ENCODE measurements at places on chromosomes 5 and 9.
A peak's percentile ranks its signal among the peaks of the same experiment; 100 is the strongest.

DNA sequence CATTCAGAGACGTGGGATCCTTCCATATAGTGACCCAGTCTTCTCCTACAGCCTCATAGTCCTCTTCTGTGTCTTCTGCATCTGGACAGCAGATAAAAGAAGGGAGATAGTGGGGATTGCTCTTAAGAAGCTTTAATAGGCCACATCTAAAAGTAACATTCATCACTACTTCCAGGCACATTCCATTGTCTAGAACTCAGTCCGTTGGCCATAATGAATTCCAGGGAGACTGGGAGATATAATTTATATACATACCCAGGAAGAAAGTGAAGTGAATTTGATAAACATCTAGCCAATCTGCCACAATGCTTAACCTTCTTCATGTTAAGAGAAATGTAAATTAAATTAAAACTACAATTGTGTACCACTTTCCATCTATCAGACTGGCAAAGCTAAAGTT lies 22.5 kb upstream of the GLIPR2 start:
- DNase-seq = no peak

GRCh38 chr5:98698359-98698758 lies 75.1 kb upstream of the RGMB start:
- no peak for DNase-seq

DNA sequence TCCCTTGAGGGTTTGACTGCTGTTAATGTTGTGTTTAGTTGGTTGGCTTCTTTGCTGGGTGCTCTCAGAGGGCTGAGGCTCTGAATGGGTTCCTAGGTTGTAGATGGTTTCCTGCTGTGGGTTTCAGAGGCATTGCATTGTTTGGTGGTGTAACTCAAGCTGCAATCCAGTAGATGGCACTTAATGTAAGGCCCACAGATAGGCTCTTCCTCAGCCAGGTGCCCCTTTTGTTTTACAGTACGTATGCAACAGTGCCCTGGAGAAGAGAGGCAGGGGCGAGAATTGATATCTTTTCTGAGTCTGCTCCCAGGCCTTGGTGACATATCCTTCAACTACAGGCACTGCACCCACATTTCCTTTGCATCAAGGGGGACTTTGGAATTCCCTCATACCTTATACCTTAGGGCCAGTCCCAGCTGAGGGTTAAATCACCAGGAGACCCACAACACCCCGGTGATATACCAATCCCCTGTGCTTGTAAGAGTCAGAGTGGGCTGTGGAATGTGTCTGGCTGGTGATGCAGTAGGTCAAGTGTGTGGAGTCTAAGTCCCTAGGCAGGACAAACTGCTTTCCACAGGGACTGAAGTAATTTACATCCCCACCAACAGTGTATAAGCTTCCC lies 7.0 kb upstream of the UGT3A2 start:
- DNase-seq = peak; percentile 44

DNA sequence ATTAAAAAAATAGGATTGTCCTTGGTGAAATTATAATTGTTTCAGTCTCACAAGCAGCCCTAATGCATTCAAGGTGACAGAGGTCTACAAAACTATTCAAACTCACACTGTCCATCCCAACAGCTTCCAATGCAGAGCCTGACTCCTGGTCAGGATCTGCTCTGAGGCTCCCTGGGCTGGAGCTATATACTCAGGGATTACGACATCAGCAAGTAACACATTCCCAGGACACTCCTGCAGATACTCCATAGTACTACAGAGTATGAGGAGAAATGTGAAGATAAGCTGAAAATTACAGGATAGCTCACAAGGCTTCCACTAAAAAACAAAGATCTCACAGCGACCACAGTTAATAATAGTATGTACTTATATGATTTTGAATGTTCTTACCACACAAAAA lies 130.1 kb downstream of the AUH start:
- DNase-seq = no peak

GRCh38 chr9:129783516-129784361 lies 19.2 kb upstream of the TOR1B start:
- DNase-seq = peak; percentile 91

DNA sequence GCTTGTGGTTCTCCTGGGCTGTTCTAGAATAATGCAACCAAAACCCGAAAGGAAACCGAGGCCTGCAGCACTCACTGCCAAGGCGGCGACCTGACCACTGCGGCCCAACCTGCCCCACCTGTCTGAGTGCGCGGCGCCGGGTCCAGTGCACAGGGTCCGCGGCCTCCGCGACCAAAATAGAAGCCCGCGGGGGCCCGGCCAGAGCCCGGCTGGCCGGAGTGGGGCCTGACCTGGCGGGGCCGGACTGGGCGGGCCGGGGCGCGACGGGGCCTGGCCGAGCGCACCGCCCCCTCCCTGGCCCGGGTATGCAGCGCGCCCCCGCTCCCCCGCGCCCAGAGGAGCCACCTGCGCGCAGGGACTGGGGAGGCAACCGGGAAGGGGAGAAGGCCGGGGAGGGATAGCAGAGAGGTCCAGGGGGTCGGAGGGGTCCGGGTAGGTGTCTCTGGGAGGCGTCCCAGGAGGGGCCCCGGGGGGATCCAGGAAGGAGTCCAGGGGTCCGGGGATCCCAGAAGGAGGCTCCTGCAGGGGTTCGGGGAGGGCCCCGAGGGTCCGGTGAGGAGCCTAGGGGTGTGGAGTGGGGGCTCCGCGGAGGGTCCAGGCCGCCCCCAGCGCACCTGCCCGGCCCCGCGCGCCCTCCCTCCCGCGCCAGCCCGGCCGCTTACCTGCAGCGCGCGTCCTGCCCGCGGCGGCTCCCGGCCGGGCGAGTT lies 503 bp downstream of the SEMA4D start:
- peak; percentile 73 for DNase-seq

- DNase-seq = no peak
Measured at GRCh38 chr5:159667286-159667685, 249.0 kb upstream of the ADRA1B start.

GRCh38 chr9:28607843-28608242 lies 1034.6 kb upstream of the C9orf72 start:
- DNase-seq = no peak

GRCh38 chr9:33381231-33381791 lies 21.1 kb downstream of the AQP7 start:
- peak; percentile 75 for DNase-seq

- DNase-seq = no peak
Measured at GRCh38 chr9:113057193-113057592, 669 bp upstream of the ZFP37 start.

DNA sequence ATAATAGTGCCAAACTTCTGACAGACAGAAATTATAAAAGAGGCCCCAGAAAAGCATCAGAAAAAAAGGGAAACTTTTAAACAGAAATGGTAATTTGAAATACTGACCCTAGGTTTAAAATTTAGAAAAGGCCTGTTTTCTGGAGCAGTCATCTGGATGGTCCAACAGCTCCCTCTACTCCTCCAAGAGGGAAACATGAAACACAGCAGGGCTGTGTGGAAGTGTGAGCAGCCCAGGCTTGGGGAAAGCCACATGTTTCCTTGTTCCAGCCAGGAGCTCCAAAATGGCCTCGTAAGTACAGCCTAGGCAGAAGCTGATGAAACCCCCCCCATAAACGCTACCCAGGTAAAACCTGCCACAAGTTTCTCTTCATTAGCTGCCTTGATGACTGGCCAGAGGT lies 499.3 kb upstream of the ADAMTS16 start:
- DNase-seq = peak; percentile 63

- DNase-seq = peak; percentile 36
Measured at GRCh38 chr9:107484117-107484723, 5.3 kb downstream of the KLF4 start.

DNA sequence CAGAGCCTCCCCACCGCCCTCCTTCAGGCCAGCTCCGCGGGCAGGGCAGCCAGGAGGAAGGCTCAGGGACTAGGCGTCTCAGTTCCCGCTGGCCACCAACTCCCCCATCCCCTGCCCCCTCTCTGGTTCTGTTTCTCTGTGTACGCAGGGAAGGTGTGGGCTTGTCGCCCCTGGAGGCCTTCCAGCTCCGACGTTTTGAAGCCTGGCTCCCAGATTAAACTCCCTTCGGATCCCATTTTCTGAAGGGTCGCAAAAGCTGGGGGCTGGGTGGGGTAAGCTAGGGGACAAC lies 346 bp downstream of the ATOX1 start:
- peak; percentile 46 for DNase-seq

DNA sequence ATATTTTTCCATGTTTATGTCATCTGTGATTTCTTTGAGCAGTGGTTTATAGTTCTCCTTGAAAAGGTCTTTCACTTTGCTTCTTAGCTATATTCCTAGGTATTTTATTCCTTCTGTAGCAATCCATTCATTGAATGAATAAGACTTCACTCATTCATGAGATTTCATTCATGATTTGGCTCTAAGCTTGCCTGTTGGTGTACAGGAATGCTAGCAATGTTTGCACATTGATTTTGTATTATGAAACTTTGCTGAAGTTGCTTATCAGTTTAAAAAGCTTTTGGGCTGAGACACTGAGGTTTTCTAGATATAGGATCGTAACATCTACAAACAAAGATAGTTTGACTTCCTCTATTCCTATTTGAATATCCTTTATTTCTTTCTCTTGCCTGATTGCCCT lies 15.9 kb downstream of the RLN2 start:
- no peak for DNase-seq

- DNase-seq = no peak
Measured at GRCh38 chr5:172871982-172872381, 37.9 kb downstream of the ERGIC1 start.

GRCh38 chr5:123549256-123549904 lies 37.4 kb downstream of the CSNK1G3 start:
- DNase-seq = no peak

DNA sequence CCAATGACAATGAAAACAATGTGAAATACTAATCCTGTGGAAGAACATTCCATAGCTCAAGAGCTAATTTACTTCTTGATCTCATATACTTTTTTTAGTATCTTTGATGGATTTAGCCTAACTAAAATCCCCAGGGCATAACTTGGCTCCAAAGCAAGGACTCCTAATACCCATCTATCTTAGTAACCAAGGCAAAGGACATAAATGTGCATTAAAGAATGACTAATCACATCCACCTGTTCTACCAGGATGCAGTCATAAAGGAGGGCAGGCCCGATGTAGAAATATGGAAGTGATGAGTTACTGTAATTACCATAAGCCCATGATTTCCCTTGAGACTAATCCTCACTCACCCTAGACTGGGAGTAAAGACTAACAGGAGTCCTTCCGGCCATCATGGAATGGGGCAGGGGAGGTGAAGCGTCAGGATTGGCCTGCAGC lies 56.9 kb downstream of the KIF24 start:
- no peak for DNase-seq

GRCh38 chr5:146785065-146785464 lies 93.5 kb downstream of the PPP2R2B start:
- DNase-seq = no peak

DNA sequence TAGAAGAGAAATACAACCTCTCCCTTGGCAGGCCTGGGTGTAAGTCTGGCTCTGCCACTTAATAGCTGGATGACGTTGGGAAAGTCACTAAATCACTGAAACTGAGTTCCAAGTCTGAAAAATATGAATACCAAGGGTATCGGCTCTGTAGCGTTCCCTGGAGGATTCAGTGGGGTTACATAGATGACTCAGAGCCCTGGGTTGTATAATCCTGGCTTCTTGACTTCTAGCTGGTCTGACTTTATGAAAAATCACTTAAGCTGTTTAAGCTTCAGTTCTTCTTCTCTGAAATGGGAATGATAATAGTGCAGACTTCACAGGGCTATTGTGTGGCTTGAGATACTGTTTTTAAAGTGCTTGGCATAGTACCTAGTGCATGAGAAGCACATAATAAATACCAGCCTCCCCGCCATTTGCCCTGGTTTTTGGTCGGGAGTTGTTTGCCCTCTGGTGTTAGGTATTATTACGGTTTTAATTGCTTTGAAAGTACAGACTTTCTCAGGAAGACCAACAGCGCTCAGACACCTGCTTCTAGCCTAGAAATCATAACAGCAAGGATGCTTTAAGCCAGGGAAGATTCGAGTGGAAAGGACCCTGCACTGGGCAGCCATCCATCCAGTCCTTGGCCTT lies 43.0 kb downstream of the CYFIP2 start:
- no peak for DNase-seq

GRCh38 chr5:153824909-153825308 lies 213.8 kb downstream of the FAM114A2 start:
- DNase-seq = peak; percentile 28

- DNase-seq = no peak
Measured at GRCh38 chr9:99349870-99350269, 127.8 kb downstream of the SEC61B start.

GRCh38 chr5:67731886-67732285 lies 483.7 kb upstream of the PIK3R1 start:
- DNase-seq = no peak

DNA sequence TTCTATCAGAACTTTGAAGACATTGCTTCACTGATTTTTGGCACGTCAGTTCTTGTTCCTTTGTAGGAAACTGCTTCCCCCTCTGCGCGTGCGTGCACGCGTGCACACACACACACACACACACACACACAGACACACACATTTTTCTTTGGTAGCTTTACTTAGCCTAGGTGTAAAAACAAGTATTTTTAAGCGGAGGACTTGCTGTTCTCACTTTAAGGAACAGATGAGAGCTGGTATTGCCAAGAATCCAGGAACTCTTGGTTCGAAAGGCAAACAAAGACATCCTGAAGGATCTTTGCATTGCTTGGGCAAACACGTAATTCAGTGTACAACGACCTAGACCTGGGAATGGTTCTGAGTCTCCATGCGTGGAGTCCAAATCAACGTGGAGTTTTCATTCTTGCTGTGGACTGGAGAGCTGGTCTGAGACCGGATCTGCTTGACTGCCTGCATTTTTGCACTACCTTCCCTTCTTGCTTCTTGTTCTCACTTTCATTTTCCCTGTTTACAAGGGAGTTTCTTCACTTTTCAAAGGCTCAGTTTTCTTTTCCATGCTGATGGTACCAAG lies 8.2 kb downstream of the TMEM268 start:
- no peak for DNase-seq

DNA sequence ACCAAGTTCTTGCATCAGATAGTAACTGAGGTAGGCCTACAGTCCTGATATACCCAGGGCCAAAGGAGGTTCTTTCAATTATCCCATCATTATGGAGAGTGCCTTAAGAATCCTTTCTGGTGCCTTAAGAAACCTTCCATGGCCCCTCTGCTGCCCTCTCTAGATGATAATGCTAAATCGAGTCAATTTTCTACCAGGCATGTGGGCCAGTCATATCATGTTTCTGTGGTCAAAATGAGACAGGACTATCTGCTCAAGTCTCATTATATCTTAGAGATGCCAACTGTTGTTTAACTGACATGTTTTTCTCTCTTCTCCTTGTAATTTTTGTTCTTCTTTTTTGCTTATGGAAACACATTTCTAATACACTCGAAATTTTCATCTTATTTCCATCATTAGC lies 127.6 kb downstream of the EDIL3 start:
- DNase-seq = no peak

DNA sequence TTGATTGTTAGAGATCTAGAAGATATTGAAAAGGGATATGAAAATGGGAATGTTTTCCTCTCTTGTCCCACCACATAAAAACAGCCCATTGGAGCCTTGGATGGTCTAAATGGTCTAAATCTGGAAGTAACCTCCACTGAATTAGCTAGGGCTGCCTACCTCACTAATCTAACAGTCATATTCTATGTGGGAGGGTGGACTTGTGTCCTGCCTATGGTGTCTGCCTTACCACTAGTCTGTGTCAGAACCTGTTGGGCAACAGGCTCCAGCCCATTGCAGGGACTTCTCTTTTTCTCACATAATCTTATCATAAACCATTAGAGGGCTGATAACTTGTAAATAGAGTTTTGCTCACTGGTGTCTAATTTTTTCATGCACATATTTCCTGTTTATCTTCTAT lies 548.8 kb upstream of the CDH18 start:
- DNase-seq = no peak

- DNase-seq = peak; percentile 97
Measured at GRCh38 chr5:72307968-72308852, 11.8 kb downstream of the MRPS27 start.

GRCh38 chr5:157740229-157740610 lies 3.3 kb upstream of the LSM11 start:
- peak; percentile 70 for DNase-seq

- DNase-seq = peak; percentile 80
Measured at GRCh38 chr5:140239939-140240700, 62.8 kb downstream of the PFDN1 start.

All from iPS-NIHi11 (cell line).